T-helper 2 cell (primary cell): ENCODE measurements at places on chromosomes 1 and 21.

- no peak for DNase-seq
Measured at GRCh38 chr1:118290571-118290970, 105.5 kb upstream of the SPAG17 start.

DNA sequence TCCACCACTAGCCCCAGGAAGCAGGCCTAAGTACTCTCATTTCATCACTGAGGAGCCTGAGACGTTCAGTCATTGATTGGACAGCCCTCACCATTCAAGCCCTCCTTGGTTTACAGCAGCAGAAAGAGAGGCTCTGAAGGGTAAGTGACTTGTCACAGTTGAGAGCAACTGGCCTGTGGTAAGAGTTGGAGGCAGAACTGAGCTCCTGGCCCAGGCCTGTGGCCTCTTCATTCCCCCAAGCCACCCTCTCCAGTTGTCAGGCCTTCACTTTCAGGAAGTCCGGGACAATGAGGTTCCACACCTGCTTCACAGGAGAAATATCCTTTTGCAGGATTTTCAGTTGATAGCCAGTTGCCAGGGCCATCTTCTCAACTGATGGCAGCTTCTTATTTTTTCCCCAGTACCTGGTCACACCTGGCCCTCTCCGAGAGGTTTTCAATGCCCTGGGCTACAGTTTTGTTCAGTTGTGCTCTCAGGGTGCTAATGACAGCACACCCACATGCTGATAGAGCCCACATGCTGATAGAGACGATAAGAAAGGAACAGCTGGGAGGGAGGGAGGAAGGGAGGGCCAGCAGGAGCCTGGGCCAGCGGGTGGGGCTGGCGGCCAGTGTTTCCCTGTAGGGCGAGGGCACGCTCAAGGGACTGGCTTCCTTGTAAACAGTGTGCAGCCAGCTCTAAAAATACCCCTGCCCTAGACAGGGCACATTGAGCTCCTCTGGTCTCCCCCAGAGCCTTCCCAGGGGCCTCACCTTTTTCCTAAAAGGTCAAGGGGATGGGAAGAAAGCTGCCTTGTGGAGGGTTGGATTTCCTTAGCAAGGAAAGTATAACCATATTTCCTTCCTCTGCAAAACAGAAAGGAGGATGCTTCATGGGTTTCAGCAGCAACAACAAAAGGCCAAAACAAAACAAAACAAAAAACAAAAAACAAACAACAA is 112.7 kb upstream of the JUN start:
- no peak for DNase-seq

GRCh38 chr1:151455966-151456365 is 3.3 kb downstream of the POGZ start:
- no peak for DNase-seq

DNA sequence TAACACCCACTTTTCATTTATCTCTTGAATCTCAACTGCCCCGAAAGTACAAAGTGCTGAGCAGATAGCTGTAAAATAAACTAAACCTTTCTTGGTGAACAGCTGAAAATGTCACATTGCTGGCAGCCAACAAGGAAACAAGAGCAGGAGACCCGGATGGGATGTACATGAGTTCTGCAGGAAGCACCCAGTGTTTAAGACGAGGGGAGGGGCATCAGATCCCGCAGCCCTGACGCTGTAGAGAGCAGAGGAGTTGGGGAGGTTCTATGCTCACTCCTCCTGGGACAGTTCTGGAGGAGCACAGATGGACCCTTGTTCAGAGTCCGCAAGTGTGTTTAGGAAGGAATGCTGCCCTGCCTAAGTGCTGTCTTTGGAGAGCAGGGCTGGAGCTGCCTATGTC is 32.0 kb upstream of the EPHA8 start:
- no peak for DNase-seq
